ENCODE measurements at places on chromosomes 2 and 18. TPM values are rescaled to one million over a fixed set of nuclear protein-coding genes. Genes with fewer than 3 reads are reported as not detected.

GRCh38 chr2:151777487-151777886 lies 43.2 kb upstream of the NEB start:
- ATAC-seq = no peak

- ATAC-seq = no peak
Measured at GRCh38 chr2:241069821-241070281, 32.2 kb downstream of the MTERF4 start.

DNA sequence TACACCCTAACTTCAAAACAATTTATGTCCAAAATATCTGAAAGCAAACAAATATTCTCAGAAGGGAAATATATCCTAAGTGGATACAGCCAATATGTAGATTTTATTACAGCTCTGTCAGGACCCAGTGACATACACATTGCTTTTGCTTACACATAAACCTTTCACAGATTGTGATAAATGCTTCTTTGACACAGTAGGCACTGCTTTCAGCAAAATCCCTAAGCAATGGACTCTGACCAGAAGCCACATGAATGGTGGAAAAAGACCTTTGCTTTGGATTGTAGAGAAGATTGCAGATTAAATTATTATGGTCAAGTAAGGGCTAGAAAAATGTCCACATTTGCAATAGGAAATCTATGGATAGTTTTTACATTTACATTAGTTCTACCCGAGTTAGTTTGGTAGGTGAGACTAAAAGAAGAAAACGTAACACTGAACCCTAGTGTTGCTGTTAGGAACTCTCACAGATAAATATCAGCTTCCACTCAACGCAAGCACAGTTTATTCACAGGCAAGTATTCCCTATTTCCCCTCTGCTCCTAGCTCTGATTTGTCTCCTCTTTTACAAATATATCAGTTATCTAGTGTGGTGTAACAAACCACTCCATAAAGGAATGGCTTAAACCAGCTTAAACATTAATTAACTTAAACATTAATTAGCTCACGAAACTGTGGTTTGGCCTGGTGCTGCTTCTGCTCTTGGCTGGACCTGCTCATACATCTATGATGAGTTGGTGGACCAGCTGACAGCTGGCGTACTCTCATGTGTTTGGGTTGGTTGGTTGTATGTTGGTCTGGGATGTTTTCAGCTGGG lies 23.6 kb upstream of the SERPINE2 start:
- ATAC-seq = no peak

- ATAC-seq = no peak
Measured at GRCh38 chr2:216181351-216181750, 72.2 kb downstream of the XRCC5 start.

DNA sequence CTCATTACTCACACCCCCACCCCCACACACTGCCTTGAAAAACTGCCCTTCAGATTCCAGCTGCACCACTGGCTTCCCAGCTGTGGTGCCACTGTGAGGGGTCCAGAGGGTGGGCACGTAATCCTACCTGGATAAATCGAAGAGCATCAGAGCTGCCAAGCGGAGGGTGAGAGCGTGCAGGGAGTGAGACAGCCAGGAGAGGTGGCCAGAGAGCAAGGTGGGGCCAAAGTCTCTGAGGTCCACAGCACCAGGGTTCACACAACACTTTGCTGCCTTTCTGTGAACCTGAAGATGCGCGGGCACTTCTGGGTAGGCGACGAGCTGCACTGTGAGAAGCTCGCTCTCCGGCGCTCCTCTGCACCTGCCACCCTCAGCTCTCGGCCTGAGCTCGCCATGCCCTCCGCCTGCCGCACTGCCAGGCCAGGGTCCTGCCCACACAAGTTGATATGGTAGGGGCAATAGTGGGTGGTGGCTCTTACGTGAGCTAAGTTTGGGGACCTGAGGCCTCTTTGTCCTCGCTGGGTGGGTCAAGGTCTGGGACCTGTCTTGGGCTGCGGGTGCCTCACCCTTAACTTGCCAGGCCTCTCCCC lies 83.9 kb downstream of the MARCO start:
- ATAC-seq = no peak

Gene ACMSD
- total RNA-seq = not detected
